ENCODE measurements at places on chromosomes 1 and 21.
A peak's percentile ranks its signal among the peaks of the same experiment; 100 is the strongest.

GRCh38 chr1:110606657-110607535 is 738 bp upstream of the KCNA2 start:
- DNase-seq: no peak

DNA sequence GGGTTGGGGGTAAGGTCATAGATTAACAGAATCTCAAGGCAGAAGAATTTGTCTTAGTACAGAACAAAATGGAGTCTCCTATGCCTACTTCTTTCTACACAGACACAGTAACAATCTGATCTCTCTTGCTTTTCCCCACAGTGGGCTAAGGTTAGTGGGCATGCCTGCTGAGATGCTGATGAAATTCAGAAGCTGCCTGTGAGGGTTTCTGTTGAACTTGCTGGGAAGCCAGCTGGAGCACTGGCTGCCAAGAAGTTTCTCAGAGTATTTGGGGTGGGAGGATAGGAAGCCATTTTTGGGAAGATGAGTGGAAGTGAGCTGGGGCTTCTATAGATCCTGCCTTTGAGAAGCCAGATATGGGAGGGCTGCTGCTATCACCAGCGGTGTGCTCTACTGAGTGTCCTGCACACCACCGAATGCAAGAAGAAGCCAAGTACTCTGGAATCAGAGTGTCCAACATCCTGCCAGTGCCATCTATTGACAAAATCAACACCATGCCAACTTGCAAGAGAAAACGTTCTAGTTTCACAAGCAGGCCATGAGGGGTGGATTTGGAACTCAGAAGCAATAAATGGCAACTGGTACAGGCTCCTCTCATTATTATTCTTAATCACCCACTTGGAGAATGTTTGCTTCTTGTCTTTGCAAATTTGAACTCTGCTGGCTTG is 102.7 kb downstream of the PTPRU start:
- no peak for DNase-seq

DNA sequence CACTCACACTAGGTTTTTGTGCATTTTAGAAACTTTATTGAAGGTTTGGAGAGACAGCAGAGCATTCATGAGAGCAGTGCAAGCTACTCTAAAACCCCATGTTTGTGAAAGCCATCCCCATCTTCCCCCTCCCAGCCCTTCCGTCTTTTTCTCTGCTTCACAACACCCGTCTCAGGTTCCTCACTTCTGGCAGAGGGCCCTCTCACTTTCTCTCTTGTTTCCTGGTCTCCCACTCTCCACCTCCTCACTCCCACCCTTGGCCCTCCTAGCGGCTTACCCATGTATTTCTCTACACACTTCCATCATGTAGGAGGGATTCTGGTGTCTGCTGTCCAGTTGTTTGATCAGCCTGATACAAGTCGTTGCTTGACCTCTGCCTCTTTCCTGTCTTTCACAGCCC is 92.7 kb downstream of the LRRC8C start:
- DNase-seq: no peak

- no peak for DNase-seq
These were observed 26.6 kb downstream of the DDAH1 start for GRCh38 chr1:85438353-85438752.

DNA sequence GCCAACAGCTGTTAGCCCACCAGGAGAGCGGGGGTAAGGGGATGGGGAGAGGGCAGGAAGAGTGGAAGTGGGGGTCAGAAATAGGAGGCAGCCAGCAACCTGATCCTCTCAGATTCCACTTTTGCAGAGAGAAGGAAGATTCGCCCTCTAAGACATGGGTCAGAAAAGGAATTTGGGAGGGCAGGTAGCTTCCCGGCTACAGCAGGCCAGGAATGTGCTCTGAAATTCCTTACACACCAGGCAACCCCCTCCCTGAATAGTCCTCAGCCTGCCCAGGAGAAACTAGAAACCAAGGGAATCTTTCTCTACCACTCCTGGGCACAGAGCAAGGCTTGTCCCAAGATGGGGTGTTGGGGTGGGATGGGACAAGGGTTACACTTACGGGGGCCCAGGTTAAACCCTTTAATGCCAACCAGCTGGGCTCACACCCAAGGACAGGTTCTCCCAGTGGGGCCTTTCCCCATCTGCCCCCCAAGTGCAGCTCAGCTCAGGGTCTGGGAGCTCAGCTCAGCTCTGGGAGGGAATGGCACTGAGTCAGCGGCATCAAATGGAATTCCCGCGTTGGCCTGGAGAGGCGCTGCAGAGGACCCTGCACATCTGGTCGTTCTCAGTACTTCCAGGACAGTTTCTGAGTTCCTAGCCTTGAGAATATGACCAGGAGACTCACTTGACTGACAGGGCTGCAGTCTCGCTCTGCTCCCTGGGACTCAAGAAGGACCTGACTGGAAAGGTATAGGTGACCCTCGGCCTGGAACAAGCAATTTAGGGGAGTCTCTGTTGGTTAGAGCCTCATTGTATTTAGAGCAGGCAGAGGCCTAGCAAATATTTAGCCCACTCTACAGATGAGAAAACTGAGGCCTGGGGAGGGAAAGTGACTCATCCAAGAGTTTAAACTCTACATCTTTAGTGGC is 761 bp downstream of the TNNT2 start:
- no peak for DNase-seq

DNA sequence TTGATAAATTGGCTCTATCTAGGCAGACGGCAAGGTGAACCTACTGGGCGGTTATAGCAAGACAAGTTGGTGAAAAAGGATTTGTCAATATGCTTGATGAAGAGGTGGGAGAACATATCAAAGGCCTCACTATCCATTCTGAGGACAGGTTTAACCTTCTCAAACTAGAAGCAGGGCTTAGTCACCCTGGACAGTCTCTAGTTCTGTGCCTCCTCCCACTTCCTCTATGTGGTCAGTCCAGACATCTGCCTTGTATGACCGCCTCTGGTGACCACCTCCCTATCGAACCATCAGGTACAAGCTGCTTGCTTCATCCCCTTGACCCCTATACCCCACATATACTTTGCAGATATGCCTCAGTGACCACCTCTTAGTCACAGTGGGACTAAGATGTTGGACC is 2.3 kb upstream of the SCYL3 start:
- DNase-seq: no peak

DNA sequence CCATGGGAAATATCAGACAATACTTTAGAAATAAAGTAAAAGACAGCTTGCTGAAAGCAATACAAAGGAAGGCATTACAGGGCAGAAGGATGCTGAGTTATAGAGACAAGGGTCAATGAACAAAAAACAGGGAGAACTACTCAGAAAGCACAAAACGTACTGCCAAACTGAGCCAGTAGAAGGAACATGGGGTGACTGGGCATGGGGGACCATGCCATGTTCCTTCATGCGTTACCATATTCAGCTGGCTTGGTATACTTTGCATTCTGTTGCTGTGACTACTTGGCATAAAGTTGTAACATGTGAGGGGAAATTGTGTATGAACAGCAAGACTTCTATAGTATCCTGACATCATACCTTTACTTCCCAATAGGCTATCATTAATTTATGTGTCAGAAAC is 358.6 kb upstream of the LYPLAL1 start:
- no peak for DNase-seq

DNA sequence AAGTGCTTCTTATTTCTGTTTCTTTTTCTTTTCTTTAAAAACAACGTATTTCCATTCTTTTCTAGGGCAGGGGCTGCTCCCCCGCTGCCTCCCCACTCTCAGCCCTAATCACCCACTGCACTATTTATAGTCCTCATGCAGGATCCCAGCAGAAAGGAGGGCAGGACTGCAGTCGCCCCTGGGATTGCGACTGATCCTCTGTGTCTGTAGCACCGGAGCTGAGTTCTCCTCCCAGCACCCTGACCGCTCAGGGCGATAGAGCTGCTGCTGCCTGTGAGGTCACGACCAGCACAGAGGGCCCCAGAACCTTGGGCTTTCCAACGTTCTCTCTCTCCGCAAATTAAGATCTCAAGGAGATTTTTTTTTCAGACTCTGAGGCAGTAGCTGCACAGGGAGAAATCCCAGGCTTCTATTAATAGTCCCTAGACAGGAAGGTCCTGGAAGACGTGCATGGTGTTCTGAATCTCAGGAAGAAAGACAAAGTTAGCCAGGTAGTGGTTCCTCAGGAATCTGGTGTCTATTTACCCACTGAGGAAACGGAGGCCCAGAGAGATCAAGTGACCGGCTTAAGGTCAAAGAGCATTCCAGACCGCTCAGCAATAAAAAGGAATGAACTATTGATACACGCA is 46.8 kb downstream of the PRAMEF20 start:
- no peak for DNase-seq

DNA sequence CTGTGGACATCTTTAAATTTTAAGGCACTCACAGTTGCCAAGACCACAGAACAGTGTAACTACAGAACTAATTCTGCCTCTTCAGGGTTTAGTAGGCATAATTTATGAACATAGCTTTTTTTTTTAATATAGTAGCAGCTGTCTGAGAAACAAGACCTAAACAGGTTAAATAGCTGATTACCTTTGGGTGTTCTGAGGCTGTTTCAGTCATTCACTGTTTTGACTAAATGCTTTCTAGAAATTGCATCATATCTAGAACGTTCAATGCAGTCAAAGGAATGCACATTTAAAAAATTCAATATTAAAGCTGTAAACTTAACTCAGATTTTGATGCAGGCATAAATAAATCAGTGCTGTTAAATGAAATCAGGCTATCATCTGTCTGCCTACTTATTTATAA is 101.6 kb downstream of the BRINP3 start:
- no peak for DNase-seq

GRCh38 chr1:6287431-6287886 is 26.6 kb upstream of the GPR153 start:
- peak; percentile 84 for DNase-seq

- peak; percentile 22 for DNase-seq
These were observed 12.6 kb downstream of the TRIM11 start for GRCh38 chr1:228393811-228394570.

- no peak for DNase-seq
These were observed 167.3 kb downstream of the PDE4B start for GRCh38 chr1:65959896-65960567.

GRCh38 chr1:185936641-185937040 is 202.4 kb downstream of the HMCN1 start:
- DNase-seq: no peak

GRCh38 chr1:209354111-209354839 is 229.2 kb upstream of the CAMK1G start:
- peak; percentile 84 for DNase-seq

GRCh38 chr1:203280061-203280460 is 25.3 kb upstream of the BTG2 start:
- no peak for DNase-seq

DNA sequence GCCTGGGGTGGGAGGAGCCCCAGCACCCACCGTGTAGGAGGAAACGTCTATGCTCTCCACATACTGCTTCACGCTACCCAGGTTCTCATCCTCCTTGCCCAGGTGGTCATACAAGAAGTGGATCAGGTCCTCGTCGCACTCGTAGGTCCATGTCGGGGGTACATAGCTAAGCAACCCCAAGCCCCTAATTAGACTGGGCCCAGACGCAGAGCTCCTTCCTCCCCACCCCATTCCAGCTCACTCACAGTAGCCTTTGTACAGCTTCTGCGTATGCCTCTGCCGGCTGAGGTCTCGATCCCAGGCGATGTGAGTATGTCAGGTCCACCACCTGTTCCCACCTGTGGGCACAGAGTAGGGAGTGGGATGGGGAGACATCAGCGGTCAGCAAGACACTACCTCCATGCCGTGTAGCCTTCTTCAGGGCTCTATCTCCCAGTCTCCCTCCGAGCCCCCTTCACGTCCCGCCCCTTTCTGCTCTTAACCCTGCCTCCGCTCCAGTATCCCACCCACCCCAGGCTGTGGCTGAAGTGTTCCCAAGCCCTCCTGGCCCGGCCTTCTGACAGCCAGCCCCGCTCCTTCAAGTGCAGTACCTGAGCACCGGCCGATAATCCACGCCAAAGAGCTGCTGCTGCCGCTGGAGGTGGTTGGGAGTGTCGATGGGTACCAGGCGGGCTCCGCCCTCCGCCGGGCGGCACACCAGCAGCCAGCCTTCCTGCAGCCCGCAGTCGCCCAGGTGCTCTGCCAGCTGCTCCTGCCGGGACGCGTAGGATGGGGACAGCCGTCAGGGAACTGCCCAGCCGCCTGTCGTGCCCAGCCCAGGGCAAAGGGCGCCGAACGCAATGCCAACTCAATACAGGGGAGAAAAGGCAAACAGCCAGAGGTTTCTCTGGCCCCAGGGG is 919 bp downstream of the HECTD3 start:
- DNase-seq: no peak

DNA sequence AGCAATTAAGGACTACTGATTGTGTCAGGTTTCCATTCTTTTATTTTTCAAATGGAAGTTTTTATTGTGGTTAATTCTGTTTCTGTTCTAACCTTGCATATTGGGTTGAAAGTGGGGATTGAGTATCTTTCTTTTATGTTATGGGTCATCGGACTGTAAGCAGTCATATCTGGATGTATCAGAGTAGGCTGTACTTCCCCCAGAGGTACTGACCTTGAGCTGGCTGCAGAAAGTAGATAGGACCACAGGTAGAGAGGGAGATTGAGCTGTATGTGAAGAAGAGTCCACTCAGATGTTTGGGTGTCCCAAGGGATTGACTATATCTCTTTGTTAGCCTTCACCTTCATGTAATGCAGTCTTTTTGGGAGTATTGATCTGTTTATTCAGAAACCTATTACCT is 20.5 kb upstream of the ALG14 start:
- DNase-seq: no peak

GRCh38 chr21:41961753-41962152 is 7.9 kb upstream of the C2CD2 start:
- no peak for DNase-seq

DNA sequence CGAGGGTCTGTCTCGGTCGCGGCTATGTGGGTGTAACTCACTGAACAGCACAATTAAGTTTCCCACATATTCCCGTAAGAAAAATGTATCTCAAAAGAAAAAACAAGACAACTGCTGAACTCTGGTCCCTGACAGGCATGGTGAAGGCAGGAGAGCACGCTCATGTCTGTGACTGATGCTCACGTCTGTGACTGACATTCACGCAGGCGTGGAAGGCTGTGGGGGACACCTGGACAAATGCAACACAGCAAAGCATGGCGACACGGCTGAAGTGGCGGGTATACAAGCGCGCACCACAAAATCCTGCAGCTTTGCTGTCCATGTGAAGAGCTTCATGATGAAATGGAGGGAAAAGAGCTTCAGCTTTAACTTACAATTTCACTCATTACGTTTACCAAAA is 6.0 kb downstream of the PTTG1IP start:
- DNase-seq: no peak

GRCh38 chr1:231160895-231161666 is 777 bp upstream of the TRIM67 start:
- peak; percentile 25 for DNase-seq

DNA sequence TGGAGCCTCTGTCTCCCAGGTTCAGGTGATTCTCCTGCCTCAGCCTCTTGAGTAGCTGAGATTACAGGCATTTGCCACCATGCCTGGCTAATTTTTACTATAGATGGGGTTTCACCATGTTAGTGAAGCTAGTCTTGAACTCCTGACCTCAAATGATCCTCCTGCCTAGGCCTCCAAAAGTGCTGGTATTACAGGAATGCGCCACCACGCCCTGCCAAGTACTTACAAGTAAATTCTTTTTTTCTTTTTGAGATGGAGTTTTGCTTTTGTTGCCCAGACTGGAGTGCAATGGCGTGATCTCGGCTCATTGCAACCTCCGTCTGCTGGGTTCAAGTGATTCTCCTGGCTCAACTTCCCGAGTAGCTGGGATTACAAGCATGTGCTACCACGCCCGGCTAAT is 42.5 kb downstream of the RPRD2 start:
- DNase-seq: no peak

- no peak for DNase-seq
These were observed 17.3 kb downstream of the SLC45A1 start for GRCh38 chr1:8335246-8335645.

Measured in dorsolateral prefrontal cortex (tissue), 122 donors.